ENCODE measurements at places on chromosomes 2 and 18.

- DNase-seq: no peak
Measured at GRCh38 chr2:28247734-28248133, 144.9 kb upstream of the FOSL2 start.

- DNase-seq: no peak
Measured at GRCh38 chr2:153163055-153163454, 315.5 kb downstream of the RPRM start.

- DNase-seq: no peak
Measured at GRCh38 chr2:218343591-218343990, 13.1 kb upstream of the CATIP start.

DNA sequence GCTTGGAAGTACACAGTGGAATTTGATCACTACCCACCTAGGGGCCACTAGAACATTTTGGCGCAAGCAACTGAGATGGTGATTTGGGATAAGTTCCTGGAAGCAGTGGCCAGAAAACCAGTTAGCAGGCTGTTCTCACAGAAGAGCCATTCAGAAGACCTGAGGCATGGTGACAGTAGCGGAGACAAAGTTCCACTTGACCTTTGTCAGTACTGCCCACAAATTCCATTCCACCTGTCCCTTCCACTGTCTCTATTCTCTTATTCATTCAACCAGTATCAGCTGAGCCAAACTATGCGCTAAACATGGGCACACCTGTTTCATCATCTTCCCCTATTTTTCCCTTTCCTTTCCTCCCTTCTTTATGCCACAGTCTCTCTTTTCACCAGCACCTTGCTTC is 59.2 kb upstream of the PPP1CB start:
- DNase-seq: no peak

GRCh38 chr2:41774011-41774605 is 273.7 kb upstream of the PKDCC start:
- no peak for DNase-seq

- DNase-seq: no peak
Measured at GRCh38 chr2:240166191-240166590, 25.7 kb upstream of the OTOS start.
